Testis (tissue), 5 donors: ENCODE measurements at places on chromosomes 1 and 21. TPM values are rescaled to one million over a fixed set of nuclear protein-coding genes. Genes with fewer than 3 reads are reported as not detected.

Gene SPRR2A
- polyA plus RNA-seq, result not detected

- DNase-seq, result no peak
Observed at GRCh38 chr1:76833856-76834255, 33.4 kb upstream of the ST6GALNAC5 start.

DNA sequence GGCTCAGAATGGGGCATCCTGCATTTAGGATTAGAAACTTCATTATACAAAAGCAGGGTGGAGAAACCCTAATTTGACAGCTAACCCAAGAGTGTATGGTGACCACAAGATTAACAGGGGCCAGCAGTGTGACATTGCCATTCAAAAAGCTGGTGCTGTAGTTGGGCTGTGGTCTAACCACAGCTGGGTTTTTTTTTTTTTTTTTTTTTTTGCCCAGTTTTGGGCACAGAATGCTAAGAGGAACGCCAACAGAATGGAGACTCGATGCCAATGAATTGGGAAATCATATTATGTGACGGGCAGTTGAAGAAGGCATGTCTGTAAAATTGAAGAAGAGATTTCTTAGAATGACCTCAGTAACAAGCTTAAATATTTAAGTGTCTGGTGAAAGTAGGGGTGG, 58.4 kb downstream of the NFIA start:
- no peak for DNase-seq

GRCh38 chr1:93668951-93669350, 12.7 kb downstream of the BCAR3 start:
- no peak for DNase-seq

DNA sequence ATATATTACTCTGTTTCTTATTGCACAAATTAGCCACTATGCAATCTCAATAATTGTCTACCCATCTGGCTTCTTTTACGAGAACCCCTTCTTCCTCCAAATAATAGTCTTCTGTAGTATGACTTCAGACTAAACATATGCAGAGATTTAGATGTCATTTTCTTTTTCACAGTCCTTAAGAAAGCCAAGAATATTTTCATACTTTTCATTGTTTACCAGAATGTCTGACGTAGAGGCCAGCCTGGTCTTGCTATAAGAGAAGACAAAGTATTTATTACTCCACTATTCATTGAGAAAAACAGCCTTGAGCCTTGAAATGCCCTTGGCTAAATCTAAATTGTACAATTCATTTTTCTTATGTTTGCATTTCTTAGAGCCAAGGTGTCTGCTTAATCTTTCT, 714.9 kb upstream of the CXADR start:
- no peak for DNase-seq
